ENCODE measurements at places on chromosomes 4 and X. TPM values are rescaled to one million over a fixed set of nuclear protein-coding genes. Genes with fewer than 3 reads are reported as not detected.

GRCh38 chr4:124686279-124686678 lies 26.3 kb downstream of the ANKRD50 start:
- no peak for DNase-seq

DNA sequence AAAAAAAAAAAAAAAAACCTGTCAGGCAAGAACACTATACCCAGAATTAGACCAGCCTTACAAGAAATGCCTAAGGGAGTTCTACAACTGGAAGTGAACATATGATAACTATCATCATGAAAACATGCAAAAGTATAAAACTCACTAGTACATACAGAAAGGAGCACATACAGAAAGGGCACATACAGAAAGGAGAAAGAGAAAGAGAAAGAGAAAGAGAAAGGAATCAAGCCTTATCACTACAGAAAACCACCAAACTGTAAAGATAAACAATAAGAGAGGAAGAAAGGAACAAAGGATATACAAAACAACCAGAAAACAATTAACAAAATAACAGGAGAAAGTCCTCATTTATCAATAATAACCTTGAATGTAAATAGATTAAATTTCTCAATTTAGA lies 50.4 kb downstream of the PHKA1 start:
- no peak for DNase-seq

- peak; percentile 85 for DNase-seq
These were observed 10.5 kb upstream of the ZCCHC13 start for GRCh38 chrX:74293343-74293946.

The PAGE2B gene
- not detected for total RNA-seq

The ETDA gene
- not detected for total RNA-seq

The HSFX1 gene
- 1.7 TPM for total RNA-seq

The NALF2 gene
- 41.1 TPM for total RNA-seq

DNA sequence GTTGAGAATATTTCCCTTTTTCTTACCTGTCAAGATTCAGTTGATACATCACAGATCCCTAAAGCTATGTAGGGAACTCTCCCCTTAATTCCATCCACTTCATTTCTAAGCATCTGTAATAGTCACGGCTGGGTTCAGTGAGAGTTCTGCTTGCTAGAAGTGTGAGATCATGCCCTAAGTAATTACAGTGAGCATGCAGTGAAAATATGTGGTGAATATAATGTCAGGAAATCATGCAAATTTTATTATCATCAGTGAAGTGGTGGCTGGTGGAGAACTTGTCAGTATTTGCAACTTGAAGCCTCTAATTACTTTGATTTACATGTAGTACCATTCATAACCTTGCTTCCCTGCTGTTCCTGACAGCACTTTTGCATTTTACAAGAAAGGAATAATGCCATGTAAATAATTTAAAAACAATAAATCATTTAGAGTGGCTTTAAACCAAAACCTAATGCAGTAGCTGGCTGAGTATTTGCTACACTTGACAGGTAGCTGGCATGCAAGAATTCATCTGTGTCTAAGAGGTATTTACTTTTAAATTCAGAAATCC lies 28.3 kb upstream of the CFAP299 start:
- DNase-seq, result no peak

The MRPL1 gene
- total RNA-seq, result 47.9 TPM

DNA sequence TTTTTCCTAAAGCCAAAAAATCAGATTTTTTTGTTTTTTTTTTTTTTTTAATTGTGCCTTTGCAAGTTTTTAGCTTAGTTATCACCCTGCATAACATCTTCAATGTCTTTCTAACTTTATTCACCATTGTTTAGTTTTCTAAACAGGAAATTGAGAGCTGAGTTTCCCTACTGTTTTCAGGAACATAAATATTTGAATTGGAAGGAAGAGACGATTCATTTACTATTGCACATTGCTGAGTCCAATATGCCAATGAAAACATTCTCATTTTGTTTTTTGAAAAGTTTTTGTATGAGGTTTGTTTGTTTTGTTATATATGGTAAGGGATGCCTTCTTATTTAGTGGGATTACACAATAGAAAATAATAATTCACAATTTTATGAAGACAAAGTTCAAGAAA lies 148.4 kb downstream of the ANKRD50 start:
- DNase-seq, result no peak

DNA sequence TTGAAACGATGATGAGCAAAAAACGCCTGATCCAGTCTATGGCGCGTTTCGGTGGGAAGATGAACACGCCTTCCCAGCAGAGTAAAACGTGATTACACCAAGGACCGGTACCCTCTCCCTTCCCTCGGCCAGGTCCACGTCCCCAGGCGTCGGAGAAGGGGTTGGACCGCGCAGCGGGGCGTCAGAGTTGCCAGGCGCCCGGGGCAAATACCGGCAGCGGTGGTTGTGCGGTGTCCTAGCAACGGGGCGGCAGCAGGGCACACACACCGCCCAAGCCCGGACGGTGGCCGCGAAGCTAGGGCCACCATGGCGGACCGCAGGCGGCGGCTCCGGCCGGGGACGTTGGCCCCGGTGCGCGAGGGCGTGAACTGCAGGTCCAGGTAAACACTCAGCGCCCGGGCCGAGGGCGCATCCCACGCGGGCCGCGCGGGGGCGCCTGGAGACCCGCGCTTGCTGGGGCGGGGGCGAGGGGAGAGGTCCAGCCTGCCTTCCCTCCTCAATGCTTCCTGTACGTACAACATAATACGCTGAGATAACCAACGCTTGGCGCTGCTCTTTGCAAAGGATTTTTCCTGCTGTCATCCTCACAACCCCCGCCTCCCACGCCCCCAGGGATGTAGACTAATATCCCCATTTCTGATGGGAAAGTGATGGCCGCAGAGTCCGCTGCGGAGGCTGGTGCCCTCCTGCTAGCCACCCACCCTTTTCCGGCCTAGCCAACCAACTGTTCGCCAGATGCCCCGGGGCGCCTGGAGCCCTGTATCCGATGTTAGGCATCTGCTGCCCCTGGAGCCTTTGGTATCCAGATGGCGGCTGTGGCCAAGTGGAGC lies at the start of gene FAM47E:
Gene FAM47E, plus strand, starts transcription at position 281 of the 830 bp plus-strand sequence. Its CDS starts 26 bp downstream, at position 307.
- peak; percentile 90 for DNase-seq

The RHOXF1 gene
- total RNA-seq, result not detected

DNA sequence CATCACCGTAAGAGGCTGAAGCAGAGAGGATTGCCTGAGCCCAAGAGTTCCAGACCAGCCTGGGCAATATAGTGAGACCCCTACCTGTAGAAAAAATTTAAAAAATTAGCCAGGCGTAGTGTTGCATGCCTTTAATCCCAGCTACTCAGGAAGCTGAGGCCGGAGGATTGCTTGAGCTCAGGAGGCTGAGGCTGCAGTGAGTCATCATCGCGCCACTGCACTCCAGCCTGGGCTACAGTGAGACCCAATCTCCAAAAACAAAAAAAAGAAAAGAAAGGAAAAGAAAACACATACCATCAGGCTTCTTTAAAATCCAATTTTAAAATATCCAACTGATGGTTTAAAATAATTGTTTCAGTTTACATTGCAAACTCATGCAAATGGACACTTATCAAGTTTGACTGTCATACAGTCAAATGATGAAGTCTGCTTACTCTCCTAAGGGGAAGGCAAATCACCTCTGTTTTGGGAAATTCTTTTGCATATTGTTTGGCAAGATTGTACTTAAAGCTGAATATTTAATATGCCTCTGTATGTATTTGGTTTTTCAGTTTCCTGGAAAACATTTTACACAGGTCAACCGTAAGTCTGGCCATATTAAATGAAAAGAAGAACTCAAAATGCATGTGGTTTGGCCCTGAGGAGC lies 23.7 kb upstream of the TENM3 start:
- DNase-seq, result no peak

DNA sequence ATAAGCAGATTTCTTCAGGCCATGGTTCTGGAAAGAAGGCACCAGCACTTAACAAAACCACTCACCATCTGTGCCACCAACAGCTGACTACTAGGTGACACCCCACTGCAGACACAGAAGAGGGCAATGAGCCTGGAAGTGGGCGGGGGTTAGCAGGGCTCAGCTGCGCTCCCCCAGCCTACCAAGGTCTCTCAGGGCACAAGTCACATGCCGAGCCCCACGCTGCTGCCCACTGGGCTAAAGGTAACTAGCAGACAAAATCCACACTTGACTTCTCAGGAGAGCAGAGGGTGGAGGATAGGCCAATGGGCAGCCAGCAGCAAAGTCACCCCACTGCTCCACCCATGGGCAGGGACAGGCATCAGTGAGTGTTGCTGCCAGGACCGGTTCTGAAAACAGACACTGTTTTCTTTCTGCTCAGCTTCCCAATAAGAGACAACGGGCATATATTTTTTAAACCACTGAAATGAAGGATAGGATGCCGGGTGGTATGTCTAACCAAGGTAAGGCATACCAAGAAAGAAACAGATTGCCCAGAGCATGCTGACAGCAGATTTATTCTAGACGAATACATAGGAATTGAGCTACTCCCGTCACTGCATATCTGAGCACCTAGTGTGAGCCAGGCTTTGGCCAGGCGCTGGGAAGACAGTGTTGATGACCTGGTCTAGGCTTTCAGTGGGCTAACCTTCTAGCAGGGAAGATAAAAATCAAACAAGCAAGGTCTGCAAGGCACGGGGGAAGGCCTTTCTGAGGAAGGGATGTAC lies 20.1 kb downstream of the ACSL1 start:
- peak; percentile 90 for DNase-seq

DNA sequence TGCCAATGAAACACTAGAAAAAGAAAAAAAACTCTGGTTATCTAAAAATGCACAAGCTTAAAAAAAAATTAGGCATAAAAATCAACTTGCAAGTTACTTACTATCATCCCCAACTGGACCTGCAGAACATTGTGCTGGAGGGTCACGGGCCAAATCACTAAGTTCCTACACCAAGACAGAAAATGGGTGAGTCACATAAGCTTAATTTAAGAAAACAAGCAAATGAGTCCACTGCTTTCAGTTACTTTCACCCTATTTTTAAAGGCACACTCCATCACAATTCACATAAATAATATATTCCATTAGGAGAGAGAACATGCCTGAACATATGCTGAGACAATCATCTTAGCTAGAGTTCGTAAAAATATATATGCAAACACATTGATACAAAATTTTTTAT lies 17.7 kb downstream of the UBE2D3 start:
- DNase-seq, result no peak

The FHIP1A gene
- total RNA-seq, result 18.5 TPM

The CABS1 gene
- not detected for total RNA-seq

The MAGEB10 gene
- total RNA-seq, result not detected

DNA sequence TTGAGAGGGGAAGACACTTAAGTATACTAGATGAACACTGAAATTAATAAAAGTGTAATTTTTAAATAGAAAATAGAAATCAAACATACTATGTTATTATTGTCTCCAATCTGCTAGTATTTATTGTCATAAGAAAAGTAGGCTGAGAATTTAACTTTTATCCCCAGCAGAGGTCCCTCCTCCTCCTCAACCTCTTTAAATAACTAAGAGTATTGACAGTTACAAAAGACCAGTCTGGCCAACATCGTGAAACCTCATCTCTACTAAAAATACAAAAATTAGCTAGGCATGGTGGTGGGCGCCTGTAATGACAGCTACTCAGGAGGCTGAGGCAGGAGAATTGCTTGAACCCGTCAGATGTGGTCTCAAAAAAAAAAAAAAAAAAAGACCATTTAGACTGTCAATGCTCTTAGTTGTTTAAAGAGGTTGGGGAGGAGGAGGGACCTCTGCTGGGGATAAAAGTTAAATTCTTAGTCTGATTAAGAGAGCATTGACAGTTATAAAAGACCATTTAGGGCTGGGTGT lies 4.2 kb downstream of the SLC30A9 start:
- DNase-seq, result no peak

- DNase-seq, result no peak
These were observed 1825.7 kb upstream of the ADGRL3 start for GRCh38 chr4:59374416-59374815.

- DNase-seq, result no peak
These were observed 41.7 kb downstream of the PRPS1 start for GRCh38 chrX:107669885-107670628.

GRCh38 chrX:40439625-40440532 lies 140.9 kb upstream of the ATP6AP2 start:
- no peak for DNase-seq

- no peak for DNase-seq
These were observed 63.6 kb downstream of the ASB9 start for GRCh38 chrX:15206306-15206705.

GRCh38 chr4:113801882-113802281 lies 40.3 kb upstream of the CAMK2D start:
- no peak for DNase-seq

DNA sequence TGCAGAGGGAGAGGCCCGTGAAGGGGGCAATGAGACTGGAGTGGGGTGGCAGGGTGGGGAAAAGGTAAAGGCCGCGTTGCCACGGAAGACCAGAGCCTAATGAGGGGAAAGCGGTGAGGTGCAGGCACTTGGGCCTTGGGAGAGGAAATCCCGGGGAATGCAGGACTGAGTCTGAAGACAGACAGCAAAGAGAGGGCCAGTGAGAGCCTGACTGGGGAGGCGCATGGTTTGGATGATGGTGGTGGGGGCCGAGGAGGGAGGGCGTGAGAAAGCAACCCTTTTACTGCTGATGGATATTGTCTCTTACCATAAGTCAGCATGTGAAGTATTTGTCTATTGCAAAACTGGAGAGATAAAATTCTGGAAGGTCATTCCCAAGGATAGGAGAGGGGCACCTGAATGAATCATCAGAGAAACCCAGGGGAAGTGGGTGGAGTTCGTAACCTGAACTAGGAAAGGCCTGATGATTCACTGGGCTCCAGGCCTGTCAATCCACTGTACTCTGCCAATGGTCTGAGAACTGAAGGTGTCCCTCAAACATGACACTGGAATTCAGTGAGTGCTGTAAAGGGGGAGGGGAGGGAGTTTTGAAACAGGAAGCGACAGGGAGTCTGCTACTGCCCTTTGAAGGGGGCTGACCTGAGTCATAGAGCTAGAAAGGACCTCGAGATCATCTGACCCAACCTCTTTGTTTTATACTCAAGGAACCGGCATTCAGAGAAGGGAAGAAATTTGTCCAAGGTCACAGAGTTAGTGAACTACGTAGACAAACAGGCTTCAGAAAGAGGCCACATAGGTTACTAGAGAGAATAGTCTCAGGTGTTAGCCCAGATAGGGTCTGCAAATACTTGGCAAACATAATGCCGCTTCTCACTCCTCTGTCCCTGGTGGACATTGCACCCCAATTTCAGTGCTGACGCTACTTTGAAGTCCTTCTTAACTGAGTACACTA lies 52.2 kb downstream of the NALF2 start:
- DNase-seq, result no peak

DNA sequence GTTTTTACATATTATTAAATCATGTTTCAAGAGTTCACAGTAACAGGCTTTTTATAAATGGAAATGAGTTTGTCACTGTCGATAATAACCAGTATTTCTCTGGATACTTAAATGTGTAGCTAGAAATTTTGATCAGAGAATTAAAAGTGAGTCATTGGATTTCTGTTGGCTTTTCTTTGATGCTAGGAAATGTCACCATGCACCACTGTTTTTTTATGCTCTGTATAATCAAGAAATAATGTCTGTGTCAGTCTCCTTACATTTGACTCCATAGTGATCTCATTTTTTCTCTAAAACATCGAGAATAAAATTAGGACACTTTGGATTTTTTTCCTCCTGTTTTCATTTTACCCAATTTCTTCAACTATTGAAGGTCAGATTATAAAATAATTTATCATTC lies 234.2 kb downstream of the RAPGEF2 start:
- DNase-seq, result no peak
